ENCODE measurements at places on chromosomes 4 and X.

DNA sequence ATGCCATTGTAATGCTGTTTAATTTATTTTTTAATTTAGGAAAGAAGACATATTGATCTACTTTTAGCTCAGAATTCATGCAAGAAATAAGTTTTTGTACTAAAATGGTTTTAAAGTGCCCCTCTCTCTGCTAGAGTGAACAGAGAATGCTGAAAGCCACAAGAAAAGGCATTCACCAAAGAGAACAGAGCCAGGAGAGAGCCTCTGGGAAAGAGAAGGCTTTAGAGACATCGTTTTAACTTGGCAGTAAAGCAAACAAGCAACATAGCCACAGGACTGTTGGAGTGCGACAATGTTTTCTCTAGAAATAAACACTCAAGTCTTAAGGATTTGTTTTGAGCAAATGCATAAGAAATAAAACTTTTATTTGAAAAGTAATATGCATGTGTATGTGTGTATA lies 484.1 kb upstream of the CPEB2 start:
- no peak for DNase-seq

- DNase-seq = no peak
These were observed 10.3 kb upstream of the SEL1L3 start for GRCh38 chr4:25872851-25873631.

DNA sequence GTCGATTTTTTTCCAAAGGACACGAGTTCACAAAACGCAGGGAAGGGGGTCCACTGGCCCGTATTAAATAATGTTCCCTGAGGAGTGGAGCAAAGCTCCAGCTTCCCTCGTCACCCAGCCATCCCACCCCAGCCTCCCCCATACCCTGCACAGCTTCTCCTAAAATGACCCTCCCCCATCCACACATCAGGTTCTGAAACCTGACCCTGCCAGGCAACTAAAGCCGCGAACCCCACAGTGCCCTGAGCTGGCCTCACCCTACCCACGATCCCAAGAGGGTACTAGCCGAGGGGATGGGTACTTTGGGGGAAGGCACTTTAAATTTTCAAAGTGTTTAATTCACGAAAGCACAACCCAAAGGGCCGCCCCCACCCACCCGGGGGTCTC lies 634 bp downstream of the APOO start:
- DNase-seq = no peak

GRCh38 chr4:173538148-173538908 lies 8.3 kb upstream of the HAND2 start:
- no peak for DNase-seq

- no peak for DNase-seq
These were observed 4.6 kb upstream of the DCAF4L1 start for GRCh38 chr4:41976775-41977516.

GRCh38 chrX:34546366-34546765 lies 110.7 kb downstream of the TMEM47 start:
- DNase-seq = no peak

- DNase-seq = no peak
These were observed 69.3 kb downstream of the BMP2K start for GRCh38 chr4:78845472-78845871.

- no peak for DNase-seq
These were observed 49.2 kb downstream of the GPC4 start for GRCh38 chrX:133365871-133366611.

DNA sequence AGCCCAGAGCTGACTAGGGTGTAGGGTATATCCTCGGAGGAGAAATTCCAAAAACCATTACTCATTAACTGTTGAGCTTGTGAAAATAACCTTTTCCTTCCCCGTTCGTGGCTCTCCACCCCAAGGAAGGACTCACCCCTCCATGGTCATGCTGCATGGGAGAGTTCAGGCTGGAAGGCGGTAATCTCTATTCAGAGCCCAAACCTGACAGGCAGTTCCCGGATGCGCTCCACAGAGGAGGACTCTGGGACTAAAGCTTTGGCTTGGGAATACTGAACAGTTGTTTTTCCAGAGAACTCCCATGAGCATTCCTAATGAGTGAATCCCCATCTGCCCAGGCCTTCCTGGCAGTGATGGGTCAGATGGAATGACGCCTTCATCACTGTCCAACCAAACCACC lies 125.4 kb downstream of the BCOR start:
- DNase-seq = no peak

DNA sequence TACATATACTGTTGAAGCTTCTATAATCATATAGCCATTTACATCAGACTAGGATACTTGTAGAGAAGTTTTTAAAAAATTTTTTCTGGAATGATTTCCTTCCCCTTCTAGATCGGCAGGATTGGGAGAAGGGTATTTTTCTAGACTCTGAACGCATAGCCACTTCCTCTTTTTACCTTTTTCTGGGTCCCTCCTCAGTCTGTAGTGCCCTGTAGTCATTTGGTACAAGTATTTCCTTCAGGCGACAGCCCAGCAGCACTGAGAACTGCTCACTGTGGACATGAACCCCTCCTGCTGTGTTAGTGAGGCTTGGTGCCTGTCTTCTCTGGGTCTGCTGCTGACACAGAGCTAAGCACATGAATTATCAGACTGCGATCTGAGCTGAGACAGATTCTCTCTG lies 255.4 kb downstream of the ARHGAP10 start:
- no peak for DNase-seq

DNA sequence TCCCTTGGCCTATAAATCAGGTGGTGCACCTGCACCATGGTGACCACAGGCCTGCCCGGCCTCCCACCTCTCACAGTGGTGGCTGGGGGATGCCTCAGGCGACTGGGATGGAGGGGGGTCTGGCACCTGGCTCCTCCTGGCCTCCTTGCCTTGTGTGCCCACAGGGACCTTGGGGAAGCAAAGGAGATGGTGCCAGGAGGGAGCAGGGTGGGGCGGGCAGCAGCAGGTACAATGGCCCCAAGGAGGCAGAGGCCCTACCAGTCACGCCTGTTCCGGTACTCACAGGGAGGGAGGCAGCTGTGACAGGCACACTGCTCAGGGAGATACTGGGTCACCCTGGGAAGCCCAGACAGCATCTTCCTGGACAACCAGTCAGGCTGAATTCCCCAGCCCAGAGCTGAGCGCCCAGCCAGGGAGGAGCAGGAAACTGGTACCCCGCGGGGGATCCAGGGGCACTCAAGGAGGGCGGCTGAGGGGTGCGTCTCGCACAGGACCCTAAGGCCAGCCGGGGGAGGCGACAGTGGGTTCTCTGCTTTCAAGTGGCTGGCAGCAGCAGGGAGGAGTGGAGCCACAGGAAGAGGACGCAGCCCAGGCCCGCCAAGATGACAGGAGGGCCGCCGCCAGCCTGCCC lies 1.2 kb upstream of the TREX2 start:
- no peak for DNase-seq

GRCh38 chr4:91621446-91621845 lies 682.3 kb upstream of the GRID2 start:
- no peak for DNase-seq
